ENCODE measurements at places on chromosomes 5 and 9. TPM values are rescaled to one million over a fixed set of nuclear protein-coding genes. Genes with fewer than 3 reads are reported as not detected.

Gene PCDHA1
- 0.08 TPM for polyA plus RNA-seq

DNA sequence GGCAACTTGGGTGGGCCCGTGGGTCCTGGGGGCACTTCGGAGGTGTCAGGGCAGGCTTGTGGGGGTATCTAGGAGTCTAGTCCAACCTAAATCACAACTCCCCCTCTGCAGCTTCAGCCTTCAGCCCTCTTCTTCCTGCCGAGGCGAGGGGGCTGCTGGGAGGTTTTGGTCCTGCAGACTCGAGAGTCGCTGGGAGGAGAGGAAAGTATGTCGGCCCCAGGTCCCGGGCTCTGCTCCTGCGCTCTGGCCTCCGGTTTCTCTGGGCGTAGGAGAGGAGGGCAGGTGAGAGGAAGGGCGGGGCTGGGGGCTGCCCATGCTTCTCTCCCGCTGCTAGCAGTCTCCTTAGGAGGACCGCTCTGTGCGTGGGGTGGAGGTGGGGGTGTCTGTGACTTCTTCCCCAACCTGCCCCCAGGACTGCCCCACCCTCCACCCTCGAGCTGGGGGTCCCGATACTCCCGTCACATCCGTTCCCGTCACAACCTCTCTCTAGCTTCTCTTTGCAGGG is 139.8 kb upstream of the COL5A1 start:
- H3K36me3 ChIP-seq: no peaks in the 10 kb centered on the region
- H3K4me3 ChIP-seq: no peak overlapping the region
- no peak overlapping the region for H3K27ac ChIP-seq
- peaks cover 8% of the 10 kb centered on the region for H3K4me1 ChIP-seq
- DNase-seq: no peak

- no peak overlapping the region for H3K4me3 ChIP-seq
- H3K4me1 ChIP-seq: no peaks in the 10 kb centered on the region
- no peaks in the 10 kb centered on the region for H3K36me3 ChIP-seq
- no peak for DNase-seq
- H3K27me3 ChIP-seq: peaks cover 21% of the 10 kb centered on the region
- H3K27ac ChIP-seq: no peak overlapping the region
Observed at GRCh38 chr9:128405077-128405779, 15.4 kb upstream of the CERCAM start.

- H3K27ac ChIP-seq: no peak overlapping the region
- H3K4me3 ChIP-seq: no peak overlapping the region
- H3K36me3 ChIP-seq: no peaks in the 10 kb centered on the region
- H3K4me1 ChIP-seq: no peaks in the 10 kb centered on the region
Observed at GRCh38 chr5:76745670-76746069, 29.7 kb downstream of the F2R start.

DNA sequence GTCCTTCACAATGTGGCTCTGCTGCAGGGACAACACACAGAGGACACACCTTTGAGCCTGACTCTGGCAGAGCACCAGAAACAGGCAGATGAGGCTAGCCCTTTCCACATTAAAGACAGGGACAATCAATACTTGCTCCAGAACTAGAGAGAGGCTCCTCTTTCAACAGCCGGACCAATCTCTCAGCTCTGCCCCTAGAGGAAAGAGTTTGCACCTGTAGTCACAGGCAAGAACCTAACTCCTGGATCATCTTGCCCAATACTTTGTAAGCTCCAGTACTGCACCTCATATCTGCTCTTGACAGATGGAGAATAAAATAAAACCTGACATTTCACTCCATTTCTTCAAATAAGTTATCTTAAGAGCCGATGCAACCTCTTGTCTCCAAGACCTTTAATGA is 52.1 kb downstream of the EPB41L4A start:
- H3K4me3 ChIP-seq: no peak overlapping the region
- no peak overlapping the region for H3K27ac ChIP-seq
- no peak for DNase-seq
- H3K36me3 ChIP-seq: no peaks in the 10 kb centered on the region
- no peaks in the 10 kb centered on the region for H3K4me1 ChIP-seq

GRCh38 chr9:77839459-77840140 is 191.5 kb upstream of the GNA14 start:
- no peak for DNase-seq
- no peak overlapping the region for H3K27ac ChIP-seq
- no peak overlapping the region for H3K4me3 ChIP-seq
- H3K36me3 ChIP-seq: no peaks in the 10 kb centered on the region
- H3K4me1 ChIP-seq: peaks cover 20% of the 10 kb centered on the region

All from adrenal gland (tissue), 19 donors.